ENCODE measurements at places on chromosomes 3 and 15.

GRCh38 chr3:194140520-194141414 is 4.8 kb downstream of the HES1 start:
- no peak for DNase-seq

GRCh38 chr15:60651101-60651500 is 172.2 kb upstream of the ICE2 start:
- DNase-seq = no peak

- no peak for DNase-seq
Observed at GRCh38 chr15:38809621-38810020, 245.0 kb upstream of the RASGRP1 start.

DNA sequence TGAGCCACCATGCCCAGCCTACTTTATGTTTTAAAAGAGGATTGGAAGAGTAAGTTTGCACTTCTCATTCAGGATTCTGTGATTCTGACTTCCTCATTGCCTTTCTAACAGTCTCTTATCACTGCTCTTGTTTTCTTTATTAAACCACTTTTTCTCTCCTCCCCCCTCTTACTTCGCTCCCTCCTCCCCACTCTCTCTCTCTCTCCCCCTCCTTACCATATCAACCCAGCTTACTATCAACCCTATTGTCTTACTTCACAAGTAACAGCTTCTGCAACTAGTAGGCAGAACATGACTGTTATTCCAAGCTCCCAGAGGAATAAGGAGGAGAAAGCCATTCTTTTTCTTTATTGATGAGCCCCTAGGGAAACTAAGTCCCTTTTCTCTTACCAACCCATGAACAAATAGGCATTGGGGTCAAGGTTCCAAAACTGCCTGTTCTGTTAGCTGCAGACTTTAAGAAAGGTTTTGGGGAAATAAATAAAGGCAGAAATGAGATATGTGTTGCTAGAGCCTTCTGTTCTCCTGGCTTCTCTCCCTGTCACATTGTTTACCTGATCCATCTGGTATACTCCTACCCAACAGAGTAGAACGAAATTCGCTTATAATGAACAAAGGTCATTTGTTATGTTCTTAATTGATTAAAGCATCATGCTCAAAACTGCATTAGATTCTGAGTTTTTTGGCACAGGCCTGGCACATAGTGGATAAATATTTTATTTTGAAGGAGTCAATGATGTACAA is 56.4 kb upstream of the RASGRP1 start:
- DNase-seq = no peak

DNA sequence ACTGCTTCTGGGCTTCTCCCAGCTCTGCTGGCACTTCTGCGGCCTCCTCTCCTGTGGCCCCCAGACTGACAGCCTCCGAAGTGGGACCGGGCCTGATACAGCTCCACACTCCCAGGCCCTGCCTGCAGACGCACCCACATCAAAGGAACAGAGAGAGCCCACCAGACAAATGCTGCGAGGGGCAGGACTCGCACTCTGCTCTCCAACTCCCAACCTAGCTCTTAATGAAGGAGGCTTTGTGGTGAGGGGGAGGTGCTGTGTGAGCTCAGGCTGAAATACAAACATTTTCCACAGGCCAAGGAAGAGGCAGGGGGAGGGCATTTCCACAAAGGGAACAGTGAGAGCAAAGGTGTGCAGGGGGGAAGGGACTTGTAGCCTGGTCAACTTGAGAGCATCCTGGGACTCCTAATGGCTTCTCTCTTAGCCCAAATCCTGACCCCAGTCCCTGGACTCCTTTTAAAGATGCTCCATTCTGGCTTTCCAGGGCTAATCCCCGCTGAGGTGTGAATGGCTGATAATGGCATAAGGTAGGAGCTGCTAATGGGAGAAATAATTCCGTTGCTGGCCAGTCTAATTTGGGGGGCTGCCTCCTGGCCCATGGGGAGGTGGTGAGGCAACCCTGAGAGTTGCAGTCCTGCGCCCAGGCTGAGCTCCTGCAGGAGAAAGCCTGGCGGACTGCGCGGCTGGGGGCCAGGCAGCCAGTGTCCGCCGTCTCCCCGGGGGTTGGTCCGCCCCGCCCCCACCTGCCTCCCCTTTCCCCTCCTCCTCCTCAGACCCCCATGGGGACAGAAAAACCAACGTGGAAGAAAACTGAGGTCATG is 9.6 kb downstream of the LINGO1 start:
- DNase-seq = no peak

DNA sequence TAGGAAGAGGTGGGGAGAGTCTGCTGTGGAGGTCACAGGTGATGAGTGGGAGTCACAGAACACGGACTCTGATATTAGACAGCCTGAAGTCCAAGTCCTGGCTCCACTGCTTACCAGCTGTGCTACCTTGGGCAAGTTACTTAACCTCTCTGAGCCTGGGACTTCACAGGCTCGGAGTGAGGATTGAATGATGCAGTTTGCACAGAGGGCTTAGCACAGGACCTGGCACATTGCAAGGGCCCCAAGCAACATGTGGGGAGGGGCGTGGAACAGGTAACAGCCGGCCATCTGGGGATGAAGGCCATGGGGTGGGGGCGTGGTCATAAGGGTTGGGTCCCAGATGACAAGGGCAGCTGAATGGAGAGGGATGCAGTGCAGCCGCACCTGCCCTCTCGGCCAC is 4.3 kb upstream of the ITIH3 start:
- no peak for DNase-seq

DNA sequence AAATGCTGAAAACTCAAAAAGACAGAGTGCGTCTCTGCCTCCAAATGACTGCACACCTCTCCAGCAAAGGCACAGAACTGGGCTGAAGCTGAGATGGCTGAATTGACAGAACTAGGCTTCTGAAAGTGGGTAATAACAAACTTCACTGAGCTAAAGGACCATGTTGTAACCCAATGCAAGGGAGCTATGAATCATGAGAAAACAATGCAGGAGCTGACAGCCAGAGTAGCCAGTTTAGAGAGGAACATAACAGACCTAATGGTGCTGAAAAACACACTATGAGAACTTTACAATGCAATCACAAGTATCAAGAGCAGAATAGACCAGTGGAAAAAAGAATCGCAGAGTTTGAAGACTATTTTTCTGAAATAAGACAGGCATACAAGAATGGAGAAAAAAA is 10.1 kb upstream of the AVEN start:
- no peak for DNase-seq

Measured in activated naive CD4-positive, alpha-beta T cell (primary cell).